Stimulated activated CD4-positive, alpha-beta T cell treated with anti-CD3 and anti-CD28 coated beads, TNF-alpha, amount 100 ng/mL, for 1 hour (primary cell): ENCODE measurements at places on chromosomes 4 and X.

- no peak for DNase-seq
Measured at GRCh38 chr4:82799006-82799881, 648 bp upstream of the SCD5 start.

DNA sequence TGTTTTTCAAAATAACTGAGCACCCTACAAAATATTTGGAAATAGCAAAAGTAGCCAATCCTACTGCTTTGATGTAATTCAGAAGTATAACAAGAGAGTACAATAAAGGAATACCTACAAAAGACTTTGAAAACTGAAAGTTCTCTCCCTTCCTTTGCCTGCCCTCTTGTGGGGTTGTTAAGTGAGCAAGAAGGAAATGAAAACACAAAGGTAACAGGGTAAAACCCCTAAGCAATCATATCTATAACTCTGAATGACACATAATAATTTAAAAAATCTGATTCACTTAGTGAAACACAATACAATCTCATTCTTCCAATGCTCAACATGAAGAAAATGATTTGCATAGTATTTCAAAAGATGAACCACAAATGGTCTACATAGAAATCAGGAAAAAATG lies 98.2 kb downstream of the FRYL start:
- no peak for DNase-seq

DNA sequence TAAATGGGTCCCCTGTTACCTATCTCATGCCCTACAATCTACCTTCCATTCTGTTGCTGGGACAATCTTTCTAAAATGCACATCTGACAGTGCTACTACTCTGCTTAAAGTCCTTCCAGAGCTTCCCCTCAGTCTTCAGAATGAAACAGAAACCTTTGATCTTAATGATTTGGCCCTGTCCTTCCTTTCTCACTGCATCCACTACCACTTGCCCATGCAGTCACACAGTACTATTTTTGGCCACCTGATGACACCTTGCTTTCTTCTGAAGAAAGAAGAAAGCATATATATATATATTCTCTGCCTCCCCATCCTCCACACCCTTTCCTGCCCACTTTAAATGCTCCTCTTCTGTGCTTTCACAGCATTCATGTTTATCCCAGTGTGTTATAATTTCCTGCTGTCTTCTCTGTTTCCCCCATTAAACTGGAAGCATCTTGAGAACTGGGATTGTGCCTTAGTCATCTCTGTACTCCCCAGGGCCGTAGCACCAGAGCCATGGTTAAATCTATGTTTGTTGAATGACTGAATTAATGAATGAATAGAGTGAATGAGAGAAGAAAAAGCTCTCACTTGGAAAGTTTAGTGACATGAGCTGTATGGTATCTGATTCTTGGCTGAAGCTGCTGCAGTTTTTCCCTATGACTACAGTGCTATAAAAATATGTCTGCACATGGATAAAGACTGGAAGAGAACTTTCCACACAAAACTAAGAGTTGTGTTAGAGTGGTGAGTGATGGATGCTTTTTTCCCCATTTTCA lies 56.2 kb downstream of the RTL9 start:
- no peak for DNase-seq

DNA sequence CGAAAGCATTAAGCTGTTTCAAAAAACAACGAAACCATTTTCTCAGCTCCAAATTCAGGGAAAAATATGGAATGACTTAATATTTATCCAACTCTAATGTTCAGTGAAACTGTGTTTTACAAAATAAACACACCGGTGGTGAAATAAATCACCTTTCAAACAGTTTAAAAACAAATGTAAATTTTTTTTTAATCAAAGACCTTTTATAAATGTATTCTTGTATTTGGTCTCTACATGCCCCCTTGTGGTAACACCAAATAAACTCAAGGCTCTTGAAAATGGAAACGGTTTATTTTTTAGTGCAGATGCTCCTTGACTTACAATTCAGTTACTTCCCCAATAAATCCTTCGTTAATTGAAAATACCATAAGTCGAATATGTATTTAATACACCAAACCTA lies 45.8 kb upstream of the ITM2A start:
- no peak for DNase-seq

DNA sequence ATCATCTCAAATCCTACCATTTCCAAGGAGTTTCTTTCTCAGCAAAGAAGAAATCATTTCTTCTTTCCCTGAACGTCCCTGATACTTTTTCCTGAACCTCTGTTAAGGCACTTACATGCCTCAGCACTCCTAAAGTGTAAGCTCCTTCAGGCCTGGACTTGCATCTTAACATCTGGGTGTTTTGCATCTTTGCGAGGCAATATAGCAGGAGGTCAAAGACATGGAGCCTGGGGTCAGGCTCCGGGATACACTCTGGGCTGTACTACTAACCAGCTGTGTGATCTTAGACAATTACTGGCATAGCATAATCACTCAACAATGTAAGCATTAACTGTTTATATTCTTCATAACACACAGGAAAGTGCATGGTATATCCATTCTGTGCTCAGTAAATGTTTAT lies 275.5 kb upstream of the BOD1L1 start:
- no peak for DNase-seq

DNA sequence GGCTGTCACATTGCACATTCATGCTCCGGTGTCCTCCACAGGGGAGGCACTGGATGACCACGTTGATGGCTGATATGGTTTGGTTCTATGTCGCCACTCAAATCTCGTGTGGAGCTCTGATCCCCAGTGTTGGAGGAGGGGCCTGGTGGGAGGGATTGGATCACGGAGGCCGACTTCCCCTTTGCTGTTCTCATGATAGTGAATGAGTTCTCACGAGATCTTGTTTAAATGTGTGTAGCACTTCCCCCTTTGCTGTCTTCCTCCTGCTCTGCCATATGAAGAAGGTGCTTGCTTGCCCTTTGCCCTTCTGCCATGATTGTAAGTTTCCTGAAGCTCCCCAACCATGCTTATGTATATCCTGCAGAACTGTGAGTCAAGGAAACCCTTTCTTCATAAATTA lies 22.3 kb upstream of the NAT8L start:
- DNase-seq = no peak

- DNase-seq = no peak
Measured at GRCh38 chr4:40890764-40891163, 141.0 kb downstream of the NSUN7 start.

DNA sequence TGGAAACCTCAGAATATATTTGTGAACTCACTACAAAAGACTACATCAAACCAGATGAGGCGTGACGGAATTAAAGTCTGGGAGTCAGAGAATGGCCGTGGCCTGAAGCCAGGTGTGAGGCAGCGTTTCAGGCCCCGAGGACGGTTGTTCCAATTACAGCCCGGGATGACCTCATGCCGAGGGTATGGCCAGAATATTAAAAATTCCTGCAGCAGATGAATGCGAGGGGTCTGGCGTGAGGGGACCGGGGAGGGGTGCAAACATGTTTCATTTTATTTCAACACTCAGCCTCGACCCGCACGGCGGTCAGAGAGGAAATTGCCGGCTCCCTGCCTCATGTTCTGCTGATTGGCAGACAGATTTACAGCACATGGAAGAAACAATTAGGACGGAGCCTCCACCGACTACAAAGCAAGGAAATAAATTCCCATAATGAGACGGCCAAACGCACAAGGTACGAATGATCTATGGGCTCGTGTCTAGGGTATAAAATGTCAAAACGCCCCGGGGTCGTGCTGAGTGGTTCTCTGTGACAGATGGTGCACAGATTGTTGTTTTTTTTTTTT lies 289.7 kb downstream of the SHOX start:
- DNase-seq = no peak

GRCh38 chr4:13208558-13209193 lies 275.5 kb downstream of the RAB28 start:
- DNase-seq = no peak

- DNase-seq = no peak
Measured at GRCh38 chrX:27968352-27968751, 12.9 kb downstream of the DCAF8L1 start.

- no peak for DNase-seq
Measured at GRCh38 chr4:145565328-145565727, 53.9 kb upstream of the MMAA start.

- DNase-seq = no peak
Measured at GRCh38 chr4:168308912-168309311, 9.6 kb downstream of the DDX60 start.

- no peak for DNase-seq
Measured at GRCh38 chr4:144355811-144356757, 215.6 kb upstream of the GYPA start.

- no peak for DNase-seq
Measured at GRCh38 chrX:10597871-10598270, 22.5 kb downstream of the MID1 start.

DNA sequence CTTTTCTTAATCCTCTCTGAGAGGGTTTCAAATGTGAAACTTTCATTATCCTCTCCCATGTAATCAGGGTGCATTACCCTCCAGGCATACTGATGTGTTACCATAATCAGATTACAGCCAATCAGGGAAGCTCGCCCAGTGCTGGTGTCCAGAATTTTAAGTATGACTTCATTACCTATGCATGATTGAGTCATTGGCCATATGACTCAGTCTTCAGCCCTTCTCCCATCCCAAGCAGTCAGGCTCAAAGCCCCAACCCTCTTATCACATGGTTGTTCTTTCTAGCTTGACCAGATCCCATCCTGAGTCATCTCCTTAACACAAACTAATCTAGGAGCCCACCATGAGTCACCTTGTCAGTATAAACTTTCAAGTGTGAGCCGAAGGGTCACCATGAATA lies 1668.1 kb upstream of the AGA start:
- no peak for DNase-seq

GRCh38 chr4:8738471-8738931 lies 133.1 kb downstream of the HMX1 start:
- no peak for DNase-seq

DNA sequence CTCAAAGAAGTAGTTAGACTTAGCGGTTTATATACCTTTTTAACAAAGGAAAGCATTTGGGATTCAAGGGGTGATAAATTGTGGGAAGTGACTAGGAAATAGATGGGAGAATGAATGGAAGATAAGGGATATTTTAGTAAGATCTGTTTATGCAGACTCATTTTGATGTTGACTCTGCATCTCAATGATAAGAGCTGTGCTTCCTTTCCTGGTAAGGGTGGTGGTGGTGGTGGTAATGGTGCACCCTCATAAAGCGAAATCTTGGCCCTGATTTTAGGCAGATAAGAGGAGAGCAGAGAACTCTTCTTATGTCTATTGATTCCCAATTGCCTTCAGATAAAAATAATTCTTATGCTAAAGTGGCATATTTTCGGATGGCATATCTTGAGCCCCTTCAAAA lies 197.1 kb downstream of the SPRY1 start:
- no peak for DNase-seq

GRCh38 chr4:176187624-176188023 lies 7.8 kb downstream of the SPATA4 start:
- no peak for DNase-seq

- DNase-seq = no peak
Measured at GRCh38 chr4:7716010-7716721, 223.5 kb downstream of the AFAP1 start.

DNA sequence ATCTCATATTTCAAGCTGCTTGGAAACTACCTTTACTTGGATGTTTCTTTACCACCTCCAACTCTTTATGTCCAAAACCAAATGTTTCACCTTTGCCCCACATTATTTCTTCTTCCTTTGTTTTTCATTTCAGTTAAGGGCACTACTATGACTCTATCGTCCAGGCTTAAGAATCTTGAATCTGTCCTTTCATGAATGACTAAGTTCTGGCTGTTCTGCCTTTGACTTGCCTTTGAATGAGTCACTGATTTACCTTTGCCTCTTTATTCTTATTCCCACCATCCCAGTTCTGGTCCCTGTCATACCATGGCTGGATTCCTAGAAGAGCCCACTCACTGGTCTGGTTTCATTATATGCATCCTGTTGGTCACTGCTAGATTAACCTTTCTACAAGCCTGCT lies 30.6 kb upstream of the PLAC1 start:
- no peak for DNase-seq

DNA sequence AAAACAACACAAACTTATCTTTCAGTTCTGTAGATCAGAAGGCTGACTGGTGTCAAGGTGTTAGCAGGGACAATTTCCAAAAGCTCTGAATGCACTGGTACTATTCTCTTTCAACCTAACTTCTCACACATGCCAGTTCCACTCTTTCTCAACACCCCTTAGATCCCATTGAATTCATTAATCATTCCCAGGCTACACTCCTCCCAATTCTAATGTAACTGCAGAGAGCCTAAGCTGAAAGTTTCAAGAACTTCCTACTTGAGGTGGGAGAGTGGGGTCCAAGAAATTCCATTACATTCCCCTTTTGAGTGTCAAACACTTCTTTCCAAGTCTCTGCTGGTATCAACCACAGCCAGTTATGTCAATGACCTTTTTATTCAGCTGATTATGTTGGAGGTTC lies 142.0 kb downstream of the ADAMTS3 start:
- DNase-seq = no peak

DNA sequence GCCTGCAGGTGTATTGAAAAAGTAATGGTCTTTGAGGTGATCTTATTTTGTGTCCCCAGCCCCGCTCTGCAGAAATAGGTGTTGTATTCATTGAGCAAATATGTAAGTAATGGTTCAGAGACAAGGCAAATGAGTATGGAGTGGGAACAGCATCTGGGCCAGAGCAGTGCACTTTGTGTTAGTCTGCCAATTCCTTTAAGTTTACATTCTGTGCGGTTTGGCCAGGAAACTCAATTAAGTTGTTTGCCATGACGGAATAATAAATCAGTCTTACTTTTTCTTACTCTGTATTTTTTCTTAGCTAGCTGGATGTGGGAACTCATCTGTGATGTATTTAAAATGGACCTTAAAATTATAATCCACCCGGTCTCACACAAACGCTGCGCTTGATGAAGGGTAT lies 12.6 kb downstream of the DCLK2 start:
- no peak for DNase-seq

- DNase-seq = no peak
Measured at GRCh38 chrX:2691543-2692220, 587 bp downstream of the CD99 start.

GRCh38 chrX:2989565-2989964 lies 16.8 kb upstream of the ARSH start:
- DNase-seq = no peak

- DNase-seq = no peak
Measured at GRCh38 chr4:47032405-47033106, 1.2 kb downstream of the GABRB1 start.

DNA sequence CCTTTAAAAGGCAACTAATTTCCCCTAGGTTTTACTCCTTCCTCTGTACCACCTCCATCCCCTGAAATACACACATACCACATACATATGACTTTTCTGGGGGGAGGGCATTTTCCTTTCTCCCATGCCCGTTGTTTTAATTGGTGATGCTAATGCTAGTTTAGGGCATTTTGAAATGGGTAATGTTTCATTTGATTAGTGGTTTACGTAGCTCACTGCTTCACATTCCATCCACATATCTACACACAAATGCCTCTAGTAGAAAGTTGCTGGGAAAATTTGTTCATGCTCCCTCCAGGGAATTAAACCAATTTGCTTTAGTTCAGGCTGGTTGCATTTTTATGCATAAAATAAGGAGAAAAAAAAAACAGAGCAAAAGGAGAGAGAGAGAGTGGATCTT lies 231.2 kb downstream of the FRAS1 start:
- DNase-seq = no peak

- DNase-seq = no peak
Measured at GRCh38 chr4:78482281-78482680, 69.3 kb upstream of the ANXA3 start.
